ENCODE measurements at places on chromosomes 16 and 17.

DNA sequence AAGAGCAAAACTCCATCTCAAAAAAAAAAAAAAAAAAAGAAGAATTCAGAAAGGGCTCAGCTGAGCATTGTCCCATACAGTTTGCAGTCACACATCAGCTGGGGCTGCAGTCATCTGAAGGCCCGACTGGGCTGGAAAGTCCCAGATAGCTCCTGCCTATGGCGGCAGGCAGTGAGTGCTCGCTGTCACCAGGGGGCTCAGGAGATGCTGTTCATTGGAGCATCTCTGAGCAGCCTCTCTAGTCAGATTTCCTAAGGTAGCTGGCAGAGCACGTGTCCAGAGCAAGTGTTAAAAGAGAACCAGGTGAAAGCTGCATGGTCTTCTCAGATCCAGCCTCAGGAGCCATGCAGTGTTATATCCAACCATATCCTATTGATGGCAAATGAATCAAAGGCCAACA, 75.8 kb downstream of the WSCD1 start:
- DNase-seq: no peak

DNA sequence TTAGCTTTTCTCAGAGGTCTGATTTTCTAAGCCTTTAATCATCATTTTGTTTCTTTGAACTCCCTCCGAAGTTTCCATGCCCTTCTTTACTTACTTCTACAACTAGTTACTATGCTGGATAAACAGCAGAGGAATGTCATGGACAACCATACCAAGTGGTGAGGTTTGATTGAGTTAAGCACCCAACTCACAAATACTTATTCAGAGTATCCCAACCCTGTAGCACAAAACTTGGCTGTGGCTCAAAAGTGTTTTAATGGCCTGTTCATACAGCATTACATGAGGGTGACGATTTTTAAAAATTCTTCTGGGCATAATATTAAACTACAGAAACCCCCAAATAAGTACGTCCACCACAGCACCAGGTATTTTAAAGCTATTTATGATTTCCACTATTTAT, 946.8 kb upstream of the SOX9 start:
- DNase-seq: no peak

DNA sequence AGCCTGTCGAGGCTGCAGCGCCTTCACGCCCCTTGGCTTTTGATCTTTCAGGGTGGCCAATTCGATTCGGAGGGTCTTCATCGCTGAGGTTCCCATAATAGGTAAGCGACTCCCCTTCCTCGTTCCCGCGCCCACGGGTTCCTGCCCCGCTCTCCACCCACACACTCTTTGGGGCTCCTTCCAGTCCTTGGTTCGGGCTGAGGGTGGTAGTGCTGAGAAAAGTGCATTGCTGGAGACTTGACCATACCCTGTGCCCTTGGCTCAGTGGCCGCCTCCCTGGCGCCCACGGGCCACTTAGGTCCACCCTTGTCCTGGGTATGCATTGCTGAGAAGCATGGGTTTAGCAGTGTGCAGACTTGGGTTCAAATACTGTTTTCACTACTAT, 491 bp downstream of the POLR2C start:
- no peak for DNase-seq

GRCh38 chr17:59914274-59914854, 21.4 kb downstream of the RPS6KB1 start:
- peak; percentile 72 for DNase-seq

DNA sequence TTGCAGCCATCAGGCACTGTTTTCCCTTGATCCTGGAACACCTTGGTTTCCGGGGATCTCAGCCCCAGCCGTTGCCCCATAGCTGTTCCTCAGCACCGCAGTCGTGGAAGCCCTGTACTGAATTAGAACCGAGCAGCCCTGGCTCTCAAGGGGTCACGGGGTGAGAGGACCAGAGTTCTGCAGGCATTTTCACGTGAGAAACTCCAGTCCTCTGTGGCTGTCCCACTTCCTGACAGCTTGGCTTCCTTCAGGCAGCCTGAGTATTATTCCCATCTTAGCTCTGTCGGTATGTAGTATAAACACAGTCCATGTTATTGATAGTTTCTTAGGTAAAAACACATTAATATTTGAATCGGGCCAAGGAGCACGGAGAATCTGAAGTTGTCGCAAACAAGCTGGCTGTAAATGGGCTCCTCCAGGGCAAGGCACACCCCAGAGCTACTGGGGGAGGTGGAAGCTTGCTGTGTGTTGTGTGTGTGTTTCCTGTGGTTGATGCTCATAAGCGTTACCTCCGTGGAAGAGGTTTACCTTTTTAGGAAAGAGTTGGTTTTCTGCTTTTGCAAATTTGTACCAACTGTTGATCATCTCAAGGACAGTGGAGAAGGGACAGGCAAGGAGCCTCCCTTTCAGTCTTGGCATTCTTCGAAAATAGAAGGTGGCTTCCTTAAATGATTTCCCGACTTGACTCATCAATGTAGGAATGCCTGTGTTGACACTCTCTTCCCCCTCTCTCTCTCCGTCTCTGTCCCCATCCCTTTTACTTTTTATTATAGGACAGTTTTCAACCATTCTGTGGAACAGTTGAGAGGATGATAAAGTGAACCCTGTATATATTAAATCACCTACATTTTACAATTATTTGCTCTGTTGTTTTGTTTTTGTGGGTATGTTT, 208.9 kb upstream of the CHMP6 start:
- no peak for DNase-seq

DNA sequence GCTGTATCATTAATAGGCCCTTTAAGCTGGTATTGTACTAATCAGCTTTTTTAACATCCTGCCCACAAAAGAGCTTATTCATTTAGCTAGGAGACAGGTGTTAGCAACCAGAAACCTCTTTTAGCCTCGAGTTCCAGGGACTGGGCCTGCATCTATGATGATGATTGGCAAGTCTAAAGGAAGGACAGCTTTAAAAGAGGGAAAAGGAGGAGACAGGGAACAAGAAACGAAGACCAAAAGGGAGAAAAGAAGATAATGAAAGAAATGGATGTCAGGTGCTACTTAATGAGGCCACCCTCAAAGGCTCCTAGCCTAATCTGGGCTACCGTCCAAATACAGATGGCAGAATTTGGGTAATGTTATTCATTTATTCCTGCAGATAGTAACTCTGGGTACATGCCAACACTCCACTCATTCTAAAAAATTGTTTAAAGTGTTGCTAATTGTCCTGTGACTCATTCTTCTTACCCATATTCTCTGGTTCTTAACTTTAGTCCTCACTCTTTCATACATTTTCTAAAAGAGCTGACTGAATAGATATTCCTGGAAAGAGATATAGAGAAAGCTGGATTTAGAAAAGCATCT, 18.7 kb upstream of the RFFL start:
- DNase-seq: peak; percentile 75

DNA sequence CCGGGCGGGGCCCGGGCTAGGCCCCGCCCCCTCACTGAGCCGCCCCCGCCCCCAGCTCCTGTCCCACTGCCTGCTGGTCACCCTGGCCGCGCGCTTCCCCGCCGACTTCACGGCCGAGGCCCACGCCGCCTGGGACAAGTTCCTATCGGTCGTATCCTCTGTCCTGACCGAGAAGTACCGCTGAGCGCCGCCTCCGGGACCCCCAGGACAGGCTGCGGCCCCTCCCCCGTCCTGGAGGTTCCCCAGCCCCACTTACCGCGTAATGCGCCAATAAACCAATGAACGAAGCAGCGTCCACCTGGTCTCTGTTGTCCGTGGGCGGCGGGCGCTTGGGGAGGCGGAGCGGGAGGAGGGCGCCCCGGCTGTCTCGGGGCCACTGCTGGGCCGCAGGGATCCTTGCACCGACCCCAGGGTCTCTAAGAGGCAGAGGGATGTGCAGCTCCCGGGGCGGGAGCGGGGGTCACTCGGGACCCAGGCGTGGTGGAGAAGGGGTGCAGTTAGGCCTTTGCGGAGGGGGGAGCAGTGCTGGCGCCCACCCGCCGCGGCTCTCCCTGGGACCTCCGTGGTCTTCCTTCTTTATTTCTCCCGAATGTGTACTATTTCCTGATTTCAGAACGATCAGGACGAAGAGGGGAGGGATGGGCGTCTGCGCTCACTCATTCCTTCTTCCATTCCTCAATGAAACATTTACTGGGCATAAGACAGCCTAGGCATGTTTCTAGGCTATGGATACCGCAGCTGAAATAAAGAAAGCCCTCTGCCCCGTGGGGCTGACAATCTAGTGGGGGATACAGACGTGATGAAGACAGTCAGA, 2.0 kb downstream of the HBZ start:
- DNase-seq: no peak

DNA sequence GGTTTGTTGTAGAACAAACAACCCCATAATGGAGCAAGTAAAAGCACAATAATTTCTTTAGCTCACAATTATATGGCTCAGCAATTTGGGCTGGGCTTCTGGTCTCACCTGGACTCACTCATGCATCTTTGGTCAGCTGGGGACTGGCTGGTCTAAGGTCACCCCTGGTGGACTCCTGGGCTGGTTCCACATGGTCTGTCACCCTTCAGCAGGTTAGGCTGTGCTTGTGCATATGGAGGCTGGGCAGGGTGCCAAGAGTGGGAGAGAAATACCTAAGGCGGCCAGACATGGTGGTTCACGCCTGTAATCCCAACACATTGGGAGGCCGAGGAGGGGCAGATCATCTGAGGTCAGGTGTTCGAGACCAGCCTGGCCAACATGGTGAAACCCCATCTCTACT, 27.0 kb upstream of the SMURF2 start:
- DNase-seq: no peak

GRCh38 chr17:66429680-66430079, 127.3 kb downstream of the PRKCA start:
- DNase-seq: no peak

DNA sequence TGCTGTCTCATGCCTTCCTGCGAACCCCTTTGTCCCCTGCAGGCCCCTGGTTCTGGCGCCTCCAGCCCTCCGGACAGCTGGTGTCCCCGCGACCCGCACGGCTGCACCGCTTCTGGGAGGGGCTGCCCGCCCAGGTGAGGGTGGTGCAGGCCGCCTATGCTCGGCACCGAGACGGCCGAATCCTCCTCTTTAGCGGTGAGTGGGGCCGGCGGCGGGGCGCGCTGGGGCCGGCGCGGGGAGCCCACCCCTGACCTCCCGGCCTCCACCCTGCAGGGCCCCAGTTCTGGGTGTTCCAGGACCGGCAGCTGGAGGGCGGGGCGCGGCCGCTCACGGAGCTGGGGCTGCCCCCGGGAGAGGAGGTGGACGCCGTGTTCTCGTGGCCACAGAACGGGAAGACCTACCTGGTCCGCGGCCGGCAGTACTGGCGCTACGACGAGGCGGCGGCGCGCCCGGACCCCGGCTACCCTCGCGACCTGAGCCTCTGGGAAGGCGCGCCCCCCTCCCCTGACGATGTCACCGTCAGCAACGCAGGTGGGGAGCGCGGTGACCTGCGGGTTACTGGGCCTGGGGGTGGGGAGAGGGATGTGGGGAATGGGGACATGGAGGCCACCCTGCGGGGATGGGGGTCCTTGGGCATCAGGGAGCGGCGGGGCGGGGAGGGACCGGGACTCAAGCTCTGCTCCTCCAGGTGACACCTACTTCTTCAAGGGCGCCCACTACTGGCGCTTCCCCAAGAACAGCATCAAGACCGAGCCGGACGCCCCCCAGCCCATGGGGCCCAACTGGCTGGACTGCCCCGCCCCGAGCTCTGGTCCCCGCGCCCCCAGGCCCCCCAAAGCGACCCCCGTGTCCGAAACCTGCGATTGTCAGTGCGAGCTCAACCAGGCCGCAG, 7.1 kb upstream of the IL32 start:
- no peak for DNase-seq

- DNase-seq: no peak
Observed at GRCh38 chr17:73783945-73784603, 139.8 kb upstream of the SDK2 start.

DNA sequence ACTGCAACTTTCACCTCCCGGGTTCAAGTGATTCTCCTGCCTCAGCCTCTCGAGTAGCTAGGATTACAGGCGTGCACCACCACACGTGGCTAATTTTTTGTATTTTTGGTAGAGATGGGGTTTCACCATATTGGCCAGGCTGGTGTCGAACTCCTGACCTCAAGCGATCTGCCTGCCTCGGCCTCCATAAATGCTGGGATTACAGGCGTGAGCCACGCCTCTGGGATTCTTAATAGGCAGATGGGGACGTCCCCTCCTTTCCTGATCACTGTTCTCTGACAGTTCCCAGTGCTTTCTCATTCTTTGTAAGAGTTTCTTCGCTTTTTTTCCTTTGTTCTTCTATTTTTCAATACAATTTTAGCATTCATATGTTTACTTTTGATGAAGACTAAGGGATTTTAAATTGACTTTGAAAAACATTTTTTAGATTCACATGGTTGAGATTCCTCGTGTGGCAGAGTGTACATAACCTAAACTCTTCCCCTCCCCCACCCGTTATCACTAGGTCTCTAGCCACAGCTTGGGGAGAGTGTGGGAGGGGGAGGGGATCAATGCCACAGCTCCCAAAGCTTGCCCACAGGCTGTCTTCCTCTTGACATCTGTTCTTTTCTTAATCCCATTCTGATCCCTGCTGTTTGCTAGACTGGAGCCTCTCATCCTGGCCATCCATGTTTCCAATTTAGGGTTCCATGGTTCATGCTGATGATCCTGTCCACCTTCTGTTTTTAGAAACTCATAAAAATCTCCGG, 11.0 kb downstream of the ADORA2B start:
- no peak for DNase-seq

GRCh38 chr17:21173543-21173942, 40.4 kb downstream of the TMEM11 start:
- no peak for DNase-seq

DNA sequence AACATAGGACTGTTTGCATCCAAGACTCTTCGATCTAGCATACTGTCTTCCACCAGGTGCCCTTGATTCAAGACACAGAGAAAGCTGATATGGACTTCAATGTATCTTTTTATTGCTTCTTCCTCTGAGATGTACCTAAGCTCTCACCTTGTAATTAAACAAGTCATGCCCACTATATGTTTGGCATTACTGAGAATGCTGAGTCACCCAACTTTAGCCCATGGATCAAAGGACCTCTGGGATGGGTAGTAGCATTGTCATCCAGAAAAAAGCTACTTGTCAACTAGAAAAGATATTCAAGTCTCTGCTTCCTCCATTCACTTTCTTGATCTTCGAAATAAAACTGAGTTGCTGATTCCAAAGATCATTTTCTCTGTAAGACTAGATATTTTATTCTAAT, 37.8 kb downstream of the CDH8 start:
- no peak for DNase-seq

DNA sequence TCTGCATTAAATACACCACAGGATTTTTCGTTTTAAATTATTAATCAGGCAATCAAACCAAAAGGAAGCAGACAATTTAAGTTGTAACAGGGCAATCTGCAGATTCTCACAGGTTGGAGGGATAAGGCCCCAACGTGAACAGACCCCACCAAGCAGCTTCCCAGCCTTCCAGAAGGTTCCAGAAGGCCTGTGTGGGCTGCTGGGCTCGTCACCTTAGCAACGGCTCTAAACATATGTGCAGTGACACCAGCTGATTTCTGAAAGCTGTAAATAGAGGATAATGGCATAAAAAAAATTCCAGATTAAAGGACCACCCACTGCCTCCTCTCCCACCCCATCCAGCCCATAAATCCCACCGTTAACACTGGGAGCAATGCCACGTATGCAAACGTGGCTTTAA, 123.8 kb downstream of the ZNF778 start:
- no peak for DNase-seq

- no peak for DNase-seq
Observed at GRCh38 chr17:42361781-42362186, 26.5 kb downstream of the STAT3 start.

GRCh38 chr17:20986767-20987510, 55.9 kb downstream of the USP22 start:
- no peak for DNase-seq

GRCh38 chr16:89727406-89728120, 6.2 kb downstream of the ZNF276 start:
- DNase-seq: no peak
